Stromal cell of bone marrow (primary cell): ENCODE measurements at places on chromosomes 12 and 14.
A peak's percentile ranks its signal among the peaks of the same experiment; 100 is the strongest.

DNA sequence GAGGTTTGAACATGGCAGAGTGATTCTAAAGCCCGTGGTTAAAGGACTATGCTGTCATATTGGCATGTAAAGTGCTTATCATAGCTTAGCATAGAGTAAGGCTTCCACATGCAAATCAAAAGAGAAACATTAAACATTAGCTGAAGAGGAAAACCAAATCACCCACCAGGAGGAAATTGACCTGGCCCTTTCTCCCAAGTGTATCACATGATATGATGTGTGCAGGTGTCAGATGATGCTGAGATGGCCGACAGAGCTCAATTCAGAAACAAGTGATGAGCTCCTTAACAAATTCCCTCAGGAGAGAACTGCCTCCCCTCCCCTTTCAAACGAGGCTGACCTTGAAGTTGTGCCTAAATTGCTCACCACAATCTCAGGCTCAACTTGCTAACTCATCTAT, 217.1 kb upstream of the BTG1 start:
- DNase-seq = no peak

- DNase-seq = peak; percentile 4
These were observed 8.1 kb upstream of the LHX5 start for GRCh38 chr12:113479590-113480335.

DNA sequence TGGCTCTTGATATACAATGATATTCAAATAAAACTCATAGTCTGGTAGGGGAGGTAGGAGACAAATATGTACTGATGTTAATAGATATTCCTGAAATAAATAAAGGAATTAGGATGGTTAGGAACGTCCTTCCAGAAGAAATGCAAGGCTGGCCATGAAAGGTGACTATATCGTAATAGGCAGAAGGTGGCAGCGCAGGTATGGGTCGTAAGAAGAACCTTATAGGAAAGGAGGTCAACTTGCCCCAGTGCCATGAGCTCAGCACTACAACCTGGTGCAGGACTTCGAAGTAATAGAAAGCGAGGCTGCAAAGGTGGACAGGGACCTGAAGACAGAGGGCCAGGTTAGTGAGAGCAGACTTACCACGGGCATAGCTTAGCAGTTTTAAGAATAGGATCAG, 55.3 kb upstream of the FGD4 start:
- no peak for DNase-seq

- DNase-seq = no peak
These were observed 42.9 kb downstream of the SPPL3 start for GRCh38 chr12:120861074-120861795.

DNA sequence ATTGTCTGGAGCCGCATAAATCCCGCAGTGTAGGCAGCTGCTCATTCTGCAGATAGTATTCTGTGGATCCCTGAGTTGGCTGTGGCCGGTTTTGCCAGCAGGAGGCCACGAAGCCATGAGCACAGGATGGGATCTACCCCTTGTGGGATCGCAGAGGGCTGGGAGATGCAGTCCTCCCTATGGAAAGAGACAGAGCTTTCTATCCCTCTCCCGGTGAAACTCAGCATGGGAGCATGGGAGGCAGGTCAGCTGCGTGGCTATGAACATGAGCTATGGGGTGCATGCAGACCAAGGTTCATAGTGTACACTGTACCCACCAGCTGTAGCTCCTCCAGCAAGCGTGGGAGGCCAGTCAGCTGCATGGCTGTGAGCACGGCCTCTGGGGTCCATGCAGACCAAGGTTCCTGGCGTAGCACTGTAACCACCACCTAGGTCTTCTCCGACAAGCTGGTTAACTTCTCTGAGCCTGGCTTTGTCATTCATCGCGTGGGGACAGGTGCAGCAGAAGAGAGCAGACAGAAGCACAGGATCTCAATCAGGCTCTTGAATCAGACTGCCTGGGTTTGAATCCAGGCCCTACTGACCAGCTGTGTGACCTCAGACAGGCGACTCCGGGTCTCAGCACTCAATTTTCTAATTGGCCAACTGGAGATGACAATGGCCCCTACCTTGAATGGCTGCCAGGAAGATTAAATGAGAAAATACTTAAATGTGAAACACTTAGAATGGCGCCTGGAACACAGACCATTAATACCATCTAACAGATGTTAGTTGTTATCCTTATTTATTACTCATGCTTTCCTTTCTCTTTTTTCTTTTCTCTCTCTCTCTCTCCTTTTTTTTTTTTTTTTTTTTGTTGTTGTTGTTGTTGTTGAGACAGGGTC, 6.0 kb downstream of the BDKRB1 start:
- DNase-seq = no peak

GRCh38 chr12:91098941-91099340, 12.4 kb downstream of the LUM start:
- peak; percentile 89 for DNase-seq

GRCh38 chr12:24415934-24416333, 466.5 kb upstream of the SOX5 start:
- DNase-seq = no peak

- DNase-seq = no peak
These were observed 10.2 kb downstream of the GNG2 start for GRCh38 chr14:51870606-51871005.

- DNase-seq = no peak
These were observed 22.6 kb upstream of the BMP4 start for GRCh38 chr14:53979113-53979681.

- no peak for DNase-seq
These were observed 2.5 kb upstream of the SOS2 start for GRCh38 chr14:50233951-50234250.

DNA sequence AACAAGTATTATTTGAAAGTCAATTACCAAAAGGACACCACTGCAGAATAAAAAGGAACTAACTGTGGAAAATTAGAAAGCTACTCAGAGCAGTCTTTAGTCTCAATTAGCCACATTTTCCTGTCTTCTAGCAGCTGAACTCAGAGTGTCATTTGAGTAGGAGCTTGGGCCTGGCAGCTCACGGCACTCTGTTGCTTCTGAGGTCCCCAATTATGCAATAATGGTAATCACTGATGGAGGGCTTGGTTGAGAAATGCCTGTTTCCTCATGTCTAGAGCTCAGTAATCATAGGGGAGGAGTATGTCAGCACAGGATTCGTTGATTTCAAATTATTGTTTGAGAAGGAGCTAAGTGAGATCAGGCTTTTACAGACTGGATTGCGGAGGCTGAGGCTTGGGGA, 108.6 kb downstream of the VRK1 start:
- peak; percentile 5 for DNase-seq

DNA sequence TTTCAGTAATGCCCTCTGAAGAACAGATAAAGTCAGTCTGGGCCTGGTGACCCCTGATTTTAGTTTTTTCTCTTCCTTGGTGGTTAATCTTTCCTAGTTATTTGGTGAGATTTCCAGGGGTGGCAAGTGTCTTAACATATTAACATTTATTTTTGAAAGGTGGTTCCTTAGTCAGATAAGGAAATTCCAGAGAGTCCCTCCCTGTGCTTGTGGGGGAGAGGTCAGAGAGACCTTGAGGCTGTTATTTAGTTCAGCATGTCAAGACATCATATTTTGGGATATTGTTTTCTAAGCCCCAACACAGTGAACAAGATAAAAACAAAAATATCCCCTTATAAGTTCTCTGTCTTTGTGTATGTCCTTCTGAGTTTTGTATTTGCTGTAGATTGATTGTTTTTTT, 9.5 kb upstream of the LUM start:
- no peak for DNase-seq

DNA sequence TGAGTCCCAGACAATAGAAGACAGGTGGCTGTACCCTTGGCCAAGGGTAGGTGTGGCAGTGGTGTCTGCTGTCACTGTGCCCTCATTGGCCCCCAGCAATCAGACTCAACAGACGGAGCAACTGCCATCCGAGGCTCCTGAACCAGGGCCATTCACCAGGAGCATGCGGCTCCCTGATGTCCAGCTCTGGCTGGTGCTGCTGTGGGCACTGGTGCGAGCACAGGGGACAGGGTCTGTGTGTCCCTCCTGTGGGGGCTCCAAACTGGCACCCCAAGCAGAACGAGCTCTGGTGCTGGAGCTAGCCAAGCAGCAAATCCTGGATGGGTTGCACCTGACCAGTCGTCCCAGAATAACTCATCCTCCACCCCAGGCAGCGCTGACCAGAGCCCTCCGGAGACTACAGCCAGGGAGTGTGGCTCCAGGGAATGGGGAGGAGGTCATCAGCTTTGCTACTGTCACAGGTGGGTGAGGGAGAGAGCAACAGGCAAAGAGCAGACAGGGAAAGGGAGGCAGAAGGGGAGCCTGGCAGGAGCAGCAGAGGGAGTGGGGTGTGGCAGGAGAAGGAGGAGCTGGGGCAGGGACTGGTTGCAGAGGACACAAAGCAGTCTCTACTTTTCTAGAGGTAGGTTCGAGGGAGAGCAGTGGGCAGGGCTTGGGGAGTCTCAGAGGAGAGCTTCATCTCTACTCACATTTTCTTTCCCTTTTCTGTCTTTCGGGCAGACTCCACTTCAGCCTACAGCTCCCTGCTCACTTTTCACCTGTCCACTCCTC, 452 bp downstream of the INHBE start:
- no peak for DNase-seq
